DMS53 (cell line): ENCODE measurements at places on chromosomes 1 and 21.

- no peak for DNase-seq
Observed at GRCh38 chr21:40568807-40569206, 278.2 kb downstream of the DSCAM start.

GRCh38 chr1:90067194-90067931 is 72.5 kb downstream of the ZNF326 start:
- no peak for DNase-seq

DNA sequence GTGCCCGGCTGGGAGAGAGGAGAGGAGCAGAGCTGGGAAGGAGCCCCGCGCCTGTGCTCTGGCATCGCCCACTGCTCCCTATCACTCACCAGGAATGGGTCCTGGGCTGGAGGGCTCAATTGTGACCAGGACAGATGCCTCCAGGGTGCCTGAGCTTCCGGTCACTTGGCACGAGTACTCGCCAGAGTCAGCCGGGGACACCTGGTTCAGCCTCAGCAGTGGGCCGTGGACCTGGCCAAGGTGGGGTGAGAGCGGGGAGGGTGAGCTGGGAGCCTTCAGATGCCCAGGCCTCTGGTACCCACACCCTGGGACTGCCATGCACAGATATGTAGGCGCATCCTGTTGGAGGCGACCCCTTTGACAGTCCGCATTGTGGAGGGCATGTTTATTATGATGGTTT is 31.1 kb downstream of the LDLRAD2 start:
- no peak for DNase-seq

DNA sequence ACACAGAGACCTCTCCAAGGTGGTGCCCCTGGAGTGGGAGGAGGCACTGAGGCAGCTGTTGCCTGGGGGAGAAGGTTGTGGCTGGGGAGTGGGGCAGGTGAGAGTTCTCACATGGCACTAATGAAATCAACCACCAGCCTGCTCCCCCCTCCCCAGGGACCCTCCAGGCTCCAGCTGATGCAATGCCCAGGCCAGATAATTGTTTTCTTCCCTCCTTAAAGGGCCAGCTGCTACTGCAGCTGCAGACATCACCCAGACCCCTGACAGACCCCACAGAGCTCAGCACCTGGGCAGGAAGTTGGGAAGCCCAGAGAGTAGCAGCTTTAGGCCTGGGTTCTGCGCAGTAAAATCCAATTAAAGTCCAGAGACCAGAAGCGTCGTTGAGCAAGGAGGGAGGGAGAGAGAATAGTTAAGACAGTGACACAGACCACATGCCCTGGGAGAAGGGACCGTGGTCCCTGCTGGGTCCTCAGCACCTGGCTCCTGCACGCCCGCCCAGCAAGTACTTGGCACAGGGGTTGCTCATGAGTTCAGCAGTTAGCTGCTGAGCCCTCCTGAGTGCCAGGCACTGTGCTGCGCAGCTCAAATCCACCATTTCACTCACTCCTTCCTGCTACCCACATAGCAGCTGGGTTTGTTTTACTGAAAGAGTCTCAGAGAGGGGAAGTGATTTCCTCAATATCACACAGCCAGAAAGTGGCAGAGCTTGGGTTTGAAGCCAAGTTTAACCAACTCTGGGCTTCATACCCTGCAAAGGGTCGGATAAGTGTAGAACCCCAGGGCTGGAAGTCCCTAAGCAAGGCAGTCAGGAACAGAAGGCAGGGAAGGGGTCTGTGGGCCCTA is 1.9 kb downstream of the RIMS3 start:
- DNase-seq: no peak

DNA sequence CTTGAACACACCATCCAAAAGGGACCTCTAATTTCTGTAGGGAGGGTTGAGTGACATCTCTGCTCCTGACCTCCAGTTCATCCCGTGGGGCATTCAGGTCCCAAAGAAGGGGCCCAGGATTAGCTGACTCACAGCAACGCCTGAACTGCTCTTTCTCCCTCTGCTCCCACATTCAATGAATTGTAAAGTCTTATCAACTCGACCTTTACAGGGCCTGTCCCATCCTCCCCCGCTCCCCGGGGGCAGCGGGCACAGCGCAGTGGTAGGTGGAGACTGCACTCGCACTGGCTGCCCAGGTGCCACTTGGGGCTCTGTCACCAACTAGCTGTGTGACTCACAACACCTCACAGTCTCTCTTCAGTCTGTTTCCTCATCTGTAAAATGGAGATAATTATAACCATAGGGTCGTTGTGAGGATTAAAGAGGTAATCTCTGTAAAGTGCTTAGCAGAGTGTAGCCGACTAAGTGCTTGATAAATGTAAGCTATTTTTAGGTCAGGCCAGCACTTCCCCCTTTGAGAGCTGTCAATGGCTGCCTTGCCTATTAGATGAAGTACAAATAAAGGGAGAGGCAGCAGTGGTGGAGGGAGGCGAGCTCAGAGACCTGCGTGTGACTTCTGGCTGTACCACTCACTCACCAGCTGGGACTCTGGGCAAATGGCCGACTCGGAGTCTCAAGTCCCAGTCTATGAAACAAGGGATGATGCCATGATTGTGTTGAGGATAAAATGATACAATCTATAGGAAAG is 637 bp upstream of the MYBPHL start:
- DNase-seq: peak; percentile 75

DNA sequence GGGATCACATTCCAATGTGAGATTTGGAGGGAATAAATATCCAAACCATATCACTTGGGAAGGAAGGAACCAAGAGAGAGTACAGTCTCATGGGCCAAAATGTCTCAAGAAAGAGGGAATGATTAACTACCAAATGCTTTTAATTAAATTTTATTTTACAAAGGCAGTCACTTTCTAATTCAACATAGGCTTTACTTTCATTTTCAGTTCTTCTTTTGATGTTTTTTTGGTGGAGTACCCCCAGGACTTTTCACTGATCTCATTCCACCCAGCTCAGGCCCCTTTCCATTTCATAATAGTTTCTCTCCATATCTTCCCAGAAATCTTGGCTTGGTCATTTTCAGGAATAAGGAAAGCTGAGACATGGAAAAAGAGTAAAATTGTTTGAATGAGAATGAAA is 5.1 kb upstream of the SLAMF7 start:
- DNase-seq: no peak

GRCh38 chr1:19814681-19815503 is at the start of gene RNF186:
TSS of gene RNF186 (minus strand) at chr1:19815283. CDS start at chr1:19815101, 182 bp downstream.
- DNase-seq: peak; percentile 99
